Dermis blood vessel endothelial cell (primary cell): ENCODE measurements at places on chromosomes 7 and 10. TPM values are rescaled to one million over a fixed set of nuclear protein-coding genes. Genes with fewer than 3 reads are reported as not detected.
A peak's percentile ranks its signal among the peaks of the same experiment; 100 is the strongest.

DNA sequence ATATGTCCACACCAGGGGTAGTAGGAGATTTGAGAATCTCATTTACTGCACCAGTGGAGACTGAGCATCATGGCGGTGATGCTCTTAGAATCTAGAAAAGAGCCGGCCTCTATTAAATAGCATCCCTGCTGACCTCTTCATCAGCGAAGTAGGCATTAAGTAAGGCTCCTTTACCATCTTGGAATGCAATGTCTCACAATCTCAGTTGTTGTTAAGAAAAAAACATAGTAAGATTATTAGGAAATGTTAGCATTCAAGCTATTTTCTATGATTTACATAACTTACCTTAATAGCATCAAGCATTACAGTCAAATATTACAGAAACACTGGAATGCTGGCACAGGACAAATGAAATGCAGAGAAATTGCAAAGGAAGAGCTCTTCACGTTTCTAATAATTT is 54.5 kb downstream of the ORC5 start:
- DNase-seq: no peak

DNA sequence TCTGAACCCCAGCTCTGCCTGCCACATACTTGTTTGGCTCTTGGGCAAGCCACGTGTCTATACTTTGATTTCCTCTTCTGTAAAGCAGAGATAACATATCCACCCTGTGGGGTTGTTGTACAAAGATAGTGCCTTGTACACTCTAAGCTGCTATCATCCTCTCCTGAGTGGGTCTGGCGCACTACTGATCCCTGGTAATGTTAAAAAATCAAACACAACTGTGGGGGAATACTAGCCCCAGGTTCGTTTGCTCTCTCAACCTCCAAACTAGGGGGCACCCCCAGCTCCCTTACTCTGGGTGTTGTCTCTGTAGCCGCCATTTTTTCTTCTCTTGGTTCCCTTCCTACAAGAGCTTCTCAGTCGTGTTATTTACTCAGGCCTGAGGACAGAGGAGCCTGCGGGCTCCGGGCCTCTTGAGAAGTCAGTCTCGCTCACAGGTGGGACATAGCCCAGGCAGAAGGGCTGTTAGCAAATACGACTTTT is 1.0 kb downstream of the POLM start:
- DNase-seq: no peak

DNA sequence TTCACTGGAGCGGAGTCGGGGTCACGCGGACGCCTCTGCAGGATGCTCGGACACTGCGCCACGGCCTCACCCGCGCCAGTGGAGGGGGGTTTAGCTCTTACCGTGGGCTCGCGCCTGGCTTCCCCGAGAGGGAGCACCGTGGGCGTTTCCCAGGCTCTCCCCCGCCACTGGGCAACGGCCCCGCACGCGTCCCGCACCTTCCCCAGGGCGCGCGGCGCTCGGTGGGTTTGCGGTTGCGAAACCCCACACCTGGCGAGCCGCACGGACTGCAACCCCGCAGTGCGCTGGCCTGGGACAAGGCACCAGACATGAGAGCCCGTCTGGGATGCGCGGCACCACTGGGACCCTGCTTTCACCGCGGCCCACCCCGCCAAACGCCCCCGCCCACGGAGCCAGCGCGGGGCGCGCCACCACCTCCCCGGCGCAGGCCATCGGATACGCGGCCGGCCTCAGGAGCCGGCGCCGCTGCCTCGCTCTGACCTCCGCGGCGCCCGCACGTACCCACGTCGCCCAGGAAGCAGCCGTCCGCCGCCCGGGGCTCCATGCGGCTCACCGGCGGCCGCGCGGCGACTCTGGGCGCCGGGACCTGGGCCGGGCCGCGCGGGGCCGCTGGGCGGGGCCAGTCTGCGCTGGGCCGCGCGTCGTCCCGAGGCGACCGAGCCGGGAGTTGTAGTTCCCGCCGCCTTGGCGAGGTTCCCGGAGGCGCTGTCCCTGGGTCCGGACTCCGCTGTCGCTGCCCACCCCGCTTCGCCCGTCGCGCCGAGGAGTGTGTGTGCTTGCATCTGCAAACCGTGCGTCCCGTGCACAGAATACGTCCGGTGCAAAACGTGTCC is at the start of gene ASB13:
ASB13 (minus strand) TSS at position 588 of the 833 bp plus-strand sequence; CDS start at position 544, 44 bp downstream.
- DNase-seq: peak; percentile 53

GRCh38 chr7:155567646-155568332 is 21.4 kb upstream of the CNPY1 start:
- DNase-seq: no peak

The EN2 gene
- not detected in 2 replicates for total RNA-seq

The AGR2 gene
- 0.51 TPM in 1 of 2 replicates, not detected in the other for total RNA-seq

The NEUROD6 gene
- total RNA-seq: not detected in 2 replicates

- no peak for DNase-seq
Measured at GRCh38 chr7:5183155-5183554, 6.9 kb upstream of the WIPI2 start.

DNA sequence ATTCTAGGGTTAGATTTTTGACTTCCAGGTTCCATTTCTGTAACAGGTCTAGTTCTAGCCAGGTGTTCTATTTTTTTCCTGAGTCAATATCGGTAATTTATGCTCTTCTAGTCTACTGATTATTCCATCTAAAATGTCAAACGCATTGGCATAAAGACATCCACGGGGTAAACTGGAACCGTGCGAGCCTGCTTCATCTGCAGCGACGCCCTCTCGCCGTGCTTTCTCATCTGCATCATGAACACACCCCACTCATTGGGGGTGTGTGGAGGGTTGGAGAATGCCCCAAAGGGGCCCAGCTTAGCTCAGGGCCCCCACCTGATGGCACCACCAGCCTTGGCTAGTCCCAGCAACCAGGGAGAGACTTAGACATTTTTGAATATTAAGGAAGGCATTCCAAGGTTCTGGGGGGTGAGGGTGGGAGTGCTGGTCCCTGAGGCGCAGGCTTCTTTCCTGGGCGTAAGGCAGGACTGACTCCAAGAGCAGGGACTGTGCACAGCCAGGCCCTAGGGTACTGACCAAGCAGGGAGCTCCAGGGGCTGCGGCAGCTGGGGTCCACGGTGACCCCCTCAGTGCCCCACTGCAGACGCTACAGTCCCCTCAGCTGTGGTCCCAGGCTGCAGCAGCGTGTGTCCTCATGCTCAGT is 12.9 kb upstream of the CRYGN start:
- no peak for DNase-seq

GRCh38 chr7:73520673-73521635 is 1.1 kb downstream of the BAZ1B start:
- peak; percentile 29 for DNase-seq

GRCh38 chr7:116683786-116684185 is 11.8 kb downstream of the MET start:
- no peak for DNase-seq

The TUBB8 gene
- total RNA-seq: 0.09 TPM in 1 of 2 replicates, not detected in the other

DNA sequence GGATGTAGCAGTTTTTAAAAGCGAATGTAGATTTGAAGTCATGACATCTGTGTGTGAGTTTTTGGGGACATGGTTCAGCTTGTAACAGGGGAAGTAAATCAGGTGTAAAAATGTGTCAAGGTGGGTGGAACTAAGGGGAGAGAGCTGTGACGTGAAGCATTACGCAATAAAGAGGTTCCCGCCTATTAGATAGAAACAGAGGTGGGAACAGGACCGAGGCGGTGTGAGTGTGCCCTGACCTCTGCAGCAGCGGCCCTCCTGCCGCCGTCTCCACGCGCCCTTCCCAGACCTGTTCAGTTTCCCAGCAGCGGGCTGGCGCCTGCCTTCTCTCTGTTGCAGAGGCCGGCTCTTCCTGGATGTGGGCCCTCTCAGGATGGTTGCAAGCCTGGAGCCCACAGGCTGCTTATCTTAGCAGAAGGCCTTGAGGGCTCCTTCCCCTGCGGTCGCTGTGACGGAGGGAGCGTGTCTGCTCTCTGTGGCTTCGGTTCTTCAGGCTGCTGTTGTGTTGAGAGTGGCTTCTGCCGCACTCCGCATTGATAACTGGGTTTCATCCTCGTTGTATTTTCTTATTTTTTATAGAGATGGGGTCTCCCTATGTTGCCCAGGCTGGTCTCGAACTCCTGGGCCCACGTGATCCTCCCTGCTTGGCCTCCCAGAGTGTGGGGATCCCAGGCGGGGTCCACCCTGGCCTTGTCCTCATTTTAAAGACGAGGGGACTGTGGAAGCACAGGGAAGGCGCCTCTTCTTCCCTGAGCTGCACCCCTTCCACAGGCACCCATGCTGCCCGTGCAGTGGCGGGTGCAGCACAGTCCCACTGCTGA is 65.0 kb downstream of the DNAJB6 start:
- DNase-seq: no peak

The FRMPD2 gene
- under 0.01 and 0.28 TPM in 2 replicates for total RNA-seq

- no peak for DNase-seq
Measured at GRCh38 chr10:110898391-110898790, 20.6 kb downstream of the BBIP1 start.

- DNase-seq: peak; percentile 73
Measured at GRCh38 chr7:116122972-116123595, 87.3 kb upstream of the TES start.

The IL2RA gene
- total RNA-seq: not detected in 2 replicates

GRCh38 chr7:40234046-40234445 is 99.2 kb downstream of the SUGCT start:
- no peak for DNase-seq

GRCh38 chr7:103150192-103150591 is 1.3 kb upstream of the NAPEPLD start:
- no peak for DNase-seq

- DNase-seq: peak; percentile 81
Measured at GRCh38 chr10:29746080-29746797, 111.5 kb upstream of the SVIL start.

DNA sequence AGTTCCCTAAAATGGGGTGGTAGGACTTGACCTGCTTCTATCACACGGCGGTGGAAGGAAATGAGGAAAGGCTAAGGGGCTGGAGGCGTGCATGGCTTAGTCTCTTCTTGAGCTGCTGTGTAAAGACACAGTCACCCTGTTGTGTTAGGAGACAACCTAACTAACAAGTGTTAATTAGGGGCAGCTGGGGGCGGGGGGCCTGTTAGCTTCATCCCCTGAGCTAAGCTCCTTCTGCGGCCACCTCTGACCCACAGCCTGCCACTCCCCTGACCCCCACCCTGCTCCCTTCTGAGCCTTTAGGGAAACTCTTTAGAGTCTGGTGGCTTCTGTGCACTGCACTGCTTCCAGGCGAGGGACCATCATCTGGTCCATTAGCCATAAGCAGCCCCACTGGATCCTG is 28.0 kb downstream of the COL17A1 start:
- DNase-seq: no peak

GRCh38 chr10:11138314-11139033 is 120.8 kb downstream of the CELF2 start:
- no peak for DNase-seq

- no peak for DNase-seq
Measured at GRCh38 chr10:133167693-133168616, 7.9 kb downstream of the KNDC1 start.

- DNase-seq: no peak
Measured at GRCh38 chr7:27510541-27510940, 152.1 kb downstream of the HIBADH start.

DNA sequence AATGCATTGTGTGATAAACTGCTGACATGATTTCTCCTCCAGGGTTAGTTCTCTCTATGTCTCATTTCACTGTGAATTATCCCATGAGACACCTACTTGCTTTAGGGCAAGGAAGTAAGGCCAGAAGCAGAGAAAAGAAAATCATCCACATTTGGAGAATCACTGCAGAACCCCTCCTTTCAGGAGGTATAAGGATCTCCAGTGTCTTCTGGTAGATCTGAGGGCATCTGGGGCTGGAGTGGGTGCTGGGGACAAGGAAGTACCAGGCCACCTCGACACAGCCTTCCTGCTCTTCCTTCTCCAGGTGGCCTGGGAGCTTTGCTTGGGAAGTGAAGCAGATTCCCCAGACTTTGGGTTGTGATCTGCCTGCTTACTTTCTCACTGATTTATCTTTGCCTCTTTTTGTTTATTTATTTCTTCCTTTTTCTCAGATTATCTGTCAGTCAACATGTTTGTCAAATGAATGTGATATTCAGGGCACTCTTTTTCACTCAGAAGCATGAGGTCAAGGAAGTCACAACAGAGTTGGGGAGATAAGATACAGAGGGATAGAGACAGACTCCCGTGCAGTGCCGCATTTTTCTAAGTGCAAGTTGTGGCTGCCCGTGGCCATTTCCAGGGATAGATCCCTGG is 12.4 kb upstream of the CAMK2G start:
- DNase-seq: no peak

The FAM171A1 gene
- 40.0 and 55.9 TPM in 2 replicates for total RNA-seq

GRCh38 chr10:31090894-31091607 is 59.4 kb upstream of the ZNF438 start:
- DNase-seq: no peak

DNA sequence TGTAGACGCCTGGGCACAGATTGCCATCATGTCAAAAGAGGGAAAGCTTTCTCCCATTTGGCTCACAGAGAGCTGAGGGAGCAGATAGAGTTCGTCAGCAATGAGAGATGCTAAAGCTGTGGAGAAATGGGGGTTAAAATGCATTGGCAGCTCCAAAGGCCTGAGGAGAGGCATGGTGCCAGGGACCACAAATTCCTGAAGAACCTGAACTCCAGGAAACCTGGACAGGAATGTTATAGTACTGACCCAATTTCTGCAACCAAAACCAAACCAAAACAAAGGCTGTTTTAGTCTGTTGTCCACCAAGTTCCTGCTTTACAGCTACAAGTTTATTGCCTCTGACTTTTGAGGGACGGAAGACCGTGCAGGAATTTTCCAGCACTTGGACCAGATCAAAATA is 575.7 kb downstream of the REEP3 start:
- DNase-seq: no peak

DNA sequence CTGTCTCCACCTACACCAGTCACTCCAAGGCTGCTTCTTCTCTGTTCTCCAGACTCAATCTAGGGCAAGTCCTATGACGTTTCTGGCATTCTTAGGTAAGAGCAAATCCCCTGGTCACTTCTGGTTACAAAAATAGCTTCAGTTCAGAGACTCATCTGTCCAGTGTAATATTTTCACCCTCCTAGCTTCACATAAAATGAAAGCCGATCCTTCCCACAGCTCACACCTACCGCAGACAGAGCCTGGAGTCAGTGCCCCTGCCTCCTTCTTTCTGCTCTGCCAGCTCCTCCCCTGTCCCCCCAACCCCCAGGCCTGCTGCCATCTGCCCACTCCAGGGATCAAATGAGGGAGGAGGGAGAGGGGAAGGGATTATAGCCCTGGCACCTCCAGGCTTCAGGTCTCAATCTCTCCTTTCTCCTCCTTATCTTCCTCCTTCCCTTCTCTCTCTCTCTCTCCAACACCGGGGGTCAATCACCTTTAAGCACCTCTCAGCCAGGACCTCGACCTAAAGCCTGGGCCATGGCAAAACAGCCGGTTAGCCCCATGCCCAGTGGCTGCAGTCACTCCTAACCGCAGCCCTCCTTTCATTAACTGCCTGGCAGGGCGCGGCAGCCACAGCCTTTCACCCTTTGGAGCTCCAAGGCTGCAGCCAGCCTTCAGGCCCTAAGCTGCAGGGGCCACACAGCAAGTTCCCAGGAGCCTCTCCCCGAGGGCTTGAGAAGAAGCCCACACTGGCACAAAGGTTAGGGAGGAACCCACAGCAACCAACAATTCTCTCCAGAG is 292.6 kb upstream of the MGMT start:
- DNase-seq: no peak

The ITPRID1 gene
- not detected in 2 replicates for total RNA-seq
